ENCODE measurements at places on chromosomes 5 and 9. TPM values are rescaled to one million over a fixed set of nuclear protein-coding genes. Genes with fewer than 3 reads are reported as not detected.

The CRHBP gene
- total RNA-seq, result not detected

The LCN1 gene
- not detected for total RNA-seq

The SPINK6 gene
- 1.1 TPM for total RNA-seq

The GRM6 gene
- not detected for total RNA-seq

The BHMT2 gene
- 8.9 TPM for total RNA-seq

The C9orf153 gene
- total RNA-seq, result not detected

The MAT2B gene
- total RNA-seq, result 76.1 TPM

The TMEM8B gene
- total RNA-seq, result 3.2 TPM

The SNX30 gene
- 4.6 TPM for total RNA-seq

The NFIL3 gene
- total RNA-seq, result 12.1 TPM

The GM2A gene
- 25.1 TPM for total RNA-seq

The SPINK7 gene
- not detected for total RNA-seq

The KCNIP1 gene
- total RNA-seq, result not detected

The AGPAT2 gene
- 64.7 TPM for total RNA-seq

The EQTN gene
- not detected for total RNA-seq

The IFNE gene
- not detected for total RNA-seq

The EDIL3 gene
- 6.0 TPM for total RNA-seq

The LMX1B gene
- not detected for total RNA-seq

The MSMP gene
- total RNA-seq, result not detected

The TEX48 gene
- total RNA-seq, result not detected

The GABRP gene
- total RNA-seq, result not detected

The SLC6A3 gene
- total RNA-seq, result not detected

The LCN6 gene
- not detected for total RNA-seq

The HARS2 gene
- 29.7 TPM for total RNA-seq

The MEIKIN gene
- total RNA-seq, result not detected

The CER1 gene
- not detected for total RNA-seq

The GNA14 gene
- not detected for total RNA-seq

The MAMDC2 gene
- 0.86 TPM for total RNA-seq

The PPP3R2 gene
- not detected for total RNA-seq

The PCDHGA8 gene
- 0.86 TPM for total RNA-seq

The TICAM2 gene
- 9.5 TPM for total RNA-seq

The POC5 gene
- 7.8 TPM for total RNA-seq

The OTULINL gene
- total RNA-seq, result 19.9 TPM

The PLAC8L1 gene
- not detected for total RNA-seq

The SLC36A2 gene
- not detected for total RNA-seq

The PPP1R26 gene
- total RNA-seq, result 11.0 TPM

The FOXD4L6 gene
- total RNA-seq, result not detected

The CDX1 gene
- total RNA-seq, result not detected

The FABP6 gene
- total RNA-seq, result not detected

The LVRN gene
- 0.35 TPM for total RNA-seq

The CDH9 gene
- not detected for total RNA-seq

The FKBP15 gene
- 12.4 TPM for total RNA-seq

Data from myometrial cell (primary cell).